ENCODE measurements at places on chromosomes 16 and 17.

DNA sequence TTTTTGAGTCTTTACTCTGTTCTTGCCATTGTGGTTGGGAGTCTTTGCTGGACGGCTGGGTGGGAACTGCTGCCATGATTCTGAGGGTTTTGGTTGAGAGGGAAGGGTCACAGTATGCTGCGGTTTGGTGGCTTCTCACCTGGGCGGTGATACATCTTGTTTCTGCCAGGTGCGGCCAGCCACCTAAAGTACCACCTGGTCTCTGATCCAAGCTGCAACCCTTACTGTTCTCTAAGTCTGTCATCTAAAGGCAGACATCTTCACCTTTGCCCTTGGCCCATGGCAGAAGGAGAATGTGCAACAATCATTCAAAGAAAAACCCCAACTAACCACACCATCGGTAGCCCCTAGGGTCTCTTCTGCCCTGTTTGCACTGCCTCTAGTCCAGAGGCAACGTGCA lies 19.6 kb upstream of the MPO start:
- no peak for DNase-seq

DNA sequence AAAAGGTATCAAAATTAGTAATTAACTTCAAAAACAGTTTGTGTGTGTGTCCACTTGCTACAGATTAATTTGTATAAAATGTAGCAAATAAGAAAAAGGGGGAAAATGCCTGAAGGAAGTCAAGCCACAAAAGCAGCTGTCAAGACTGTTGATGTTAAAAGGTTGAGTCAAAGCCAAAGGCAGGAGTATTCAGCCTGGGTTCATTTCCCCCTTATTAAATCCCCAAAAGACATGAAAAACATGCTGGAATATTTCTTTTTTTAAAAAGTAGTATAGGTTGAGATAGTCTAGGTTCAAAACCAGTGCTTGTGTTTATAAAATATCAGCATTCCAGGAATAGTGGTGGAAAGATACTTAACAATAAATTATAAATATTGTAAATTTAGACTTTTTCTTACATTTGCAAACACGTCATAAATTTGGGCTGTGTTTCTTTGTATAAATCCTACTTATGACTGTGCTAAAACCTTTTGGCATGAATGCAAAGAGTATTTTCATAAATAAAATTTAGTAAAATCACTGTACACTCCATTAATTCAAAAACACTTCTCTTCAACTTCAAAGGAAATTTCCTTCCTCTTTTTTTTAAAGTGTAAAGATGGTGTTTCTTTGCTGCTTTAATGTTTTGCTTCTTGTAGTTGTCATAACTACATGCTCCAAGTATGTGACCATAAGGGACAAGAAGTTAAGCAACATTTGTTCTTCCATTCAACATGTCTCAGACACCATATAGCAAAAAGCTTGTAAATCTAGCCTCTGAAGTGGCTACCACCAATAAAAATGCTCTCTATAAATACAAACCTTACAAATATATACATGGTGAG lies 72.0 kb downstream of the SKAP1 start:
- DNase-seq, result no peak

GRCh38 chr16:67888331-67888730 lies 3.6 kb downstream of the NRN1L start:
- no peak for DNase-seq

- DNase-seq, result no peak
Measured at GRCh38 chr17:586920-587685, 127.5 kb downstream of the VPS53 start.

DNA sequence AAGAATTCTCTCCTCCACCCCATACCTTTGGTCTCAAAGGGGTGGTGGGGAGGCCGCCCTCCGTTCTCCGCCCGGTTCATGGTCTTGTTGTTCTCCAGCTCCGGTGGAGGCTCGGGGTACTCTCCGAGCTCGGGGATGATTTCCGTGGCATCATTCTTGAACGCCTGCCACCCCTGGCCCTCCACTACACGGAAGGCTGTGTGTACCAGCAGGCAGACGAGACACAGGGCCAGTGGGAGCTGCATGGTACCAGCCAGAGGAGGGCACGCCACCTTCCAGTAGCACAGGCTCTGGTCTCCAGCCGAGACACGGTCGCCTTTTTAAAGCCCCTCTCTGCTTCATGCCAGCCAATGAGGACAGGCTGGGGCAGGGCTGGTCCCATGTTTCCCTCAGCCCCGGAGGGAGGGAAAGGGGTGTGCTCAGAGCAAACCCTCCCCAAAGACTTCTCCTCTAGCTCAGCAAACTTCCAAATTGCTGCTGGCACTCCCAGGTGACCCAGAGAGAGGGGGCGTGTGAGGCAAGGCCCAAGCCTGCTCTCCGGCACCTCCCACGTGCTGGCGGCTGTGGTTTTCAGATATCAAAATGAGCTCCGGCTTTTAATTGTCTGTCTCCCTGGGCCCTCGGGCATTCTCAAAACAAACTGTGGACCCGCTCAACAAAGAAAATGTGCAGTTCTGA lies at the start of gene SOST:
Gene SOST (minus strand): TSS at position 295 of the 678 bp plus-strand sequence. CDS start 50 bp downstream, at position 245.
- no peak for DNase-seq

DNA sequence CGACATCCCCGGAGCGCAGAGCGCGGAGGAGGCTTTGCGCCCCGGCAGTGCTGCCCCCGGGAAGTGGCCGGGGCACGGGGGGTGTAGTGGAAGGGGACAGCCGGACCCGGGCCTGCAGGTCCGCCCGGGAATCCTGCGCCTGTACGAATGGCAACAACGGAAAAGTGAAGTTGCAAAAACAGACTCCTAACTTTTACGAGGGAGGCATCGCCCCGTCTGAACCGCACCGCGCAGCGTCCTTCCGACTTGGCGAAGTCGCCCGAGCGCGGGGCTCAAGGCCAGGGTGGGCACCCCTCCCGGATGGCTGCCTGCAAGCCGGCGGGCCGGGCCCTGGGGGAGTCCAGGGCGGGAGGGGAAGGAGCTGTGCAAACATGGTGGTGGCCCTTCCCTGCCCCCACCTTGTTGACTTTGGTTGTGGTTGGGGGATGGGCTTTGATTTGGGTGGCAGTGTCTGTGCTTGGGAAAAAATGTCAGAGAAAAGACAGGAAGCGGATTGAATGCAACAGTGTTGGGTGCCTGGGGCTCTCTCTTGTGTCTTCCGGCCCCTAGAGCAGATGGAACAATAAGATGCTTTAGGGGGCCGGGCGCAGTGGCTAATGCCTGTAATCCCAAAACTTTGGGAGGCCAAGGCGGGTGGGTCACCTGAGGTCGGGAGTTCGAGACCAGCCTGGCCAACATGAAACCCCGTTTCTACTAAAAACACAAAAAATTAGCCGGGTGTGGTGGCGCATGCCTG lies 675 bp downstream of the RNF213 start:
- DNase-seq, result no peak

- no peak for DNase-seq
Measured at GRCh38 chr17:57256708-57257112, 387 bp downstream of the MSI2 start.

- no peak for DNase-seq
Measured at GRCh38 chr16:72188541-72188940, 16.6 kb upstream of the PMFBP1 start.

- DNase-seq, result no peak
Measured at GRCh38 chr16:48450367-48450766, 65.2 kb upstream of the SIAH1 start.

GRCh38 chr16:67530013-67530939 lies 1.6 kb downstream of the RIPOR1 start:
- peak; percentile 91 for DNase-seq

GRCh38 chr16:6977916-6978315 lies 354.7 kb upstream of the RBFOX1 start:
- no peak for DNase-seq

GRCh38 chr17:80773243-80773991 lies 218.2 kb upstream of the CHMP6 start:
- DNase-seq, result no peak

DNA sequence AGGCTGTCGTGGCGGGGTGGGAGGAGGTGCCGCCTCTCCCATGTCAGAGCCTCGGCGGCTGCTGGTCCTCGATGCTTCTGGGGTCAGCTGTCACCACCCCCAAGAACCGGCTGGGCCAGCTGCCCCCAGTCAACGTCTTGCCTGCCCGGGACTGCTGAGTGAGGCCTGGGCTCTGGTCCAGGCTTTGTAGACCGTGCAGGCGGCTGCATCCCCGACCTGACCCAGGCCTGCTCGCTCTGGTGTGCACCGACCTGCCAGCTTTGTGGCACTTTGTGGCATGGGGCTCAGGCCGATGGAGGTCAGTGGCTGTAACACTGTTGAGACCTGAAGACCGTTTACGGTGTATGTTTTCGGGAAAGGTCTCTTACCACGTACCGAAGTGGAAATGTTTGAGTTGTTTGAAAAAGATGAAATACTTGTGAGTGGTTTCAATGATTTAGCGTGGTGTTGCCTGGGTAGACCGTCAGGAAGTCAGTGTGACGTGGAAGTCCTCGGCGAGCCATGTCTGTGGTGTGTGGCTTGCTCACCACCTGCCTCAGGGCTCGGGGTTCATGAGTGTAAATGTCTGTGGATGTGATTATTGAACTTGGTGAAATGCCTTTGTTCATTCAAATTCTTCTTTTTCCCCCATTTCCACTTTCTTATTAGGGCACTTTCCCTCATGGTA lies 53.2 kb upstream of the ZNF750 start:
- DNase-seq, result no peak

DNA sequence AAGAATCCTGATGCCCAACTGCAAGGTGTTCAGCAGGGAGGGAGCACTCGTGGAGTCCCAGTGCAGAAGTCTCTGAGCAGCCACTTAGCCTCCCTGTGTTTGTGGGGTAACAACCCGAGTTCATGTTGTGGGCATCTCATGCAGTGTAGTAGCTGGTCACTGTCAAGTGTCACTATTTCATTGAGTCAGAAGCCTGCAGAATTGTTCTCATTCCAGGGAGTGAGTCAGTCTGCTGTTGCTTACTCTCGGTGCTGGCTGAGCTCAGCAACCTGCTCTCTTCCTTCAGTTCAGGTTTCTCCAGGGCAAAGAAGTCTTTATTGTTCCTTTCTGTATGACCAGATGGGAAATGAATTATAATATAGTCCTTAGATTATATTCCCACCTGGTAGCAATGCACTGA lies 24.1 kb downstream of the HMOX2 start:
- no peak for DNase-seq

DNA sequence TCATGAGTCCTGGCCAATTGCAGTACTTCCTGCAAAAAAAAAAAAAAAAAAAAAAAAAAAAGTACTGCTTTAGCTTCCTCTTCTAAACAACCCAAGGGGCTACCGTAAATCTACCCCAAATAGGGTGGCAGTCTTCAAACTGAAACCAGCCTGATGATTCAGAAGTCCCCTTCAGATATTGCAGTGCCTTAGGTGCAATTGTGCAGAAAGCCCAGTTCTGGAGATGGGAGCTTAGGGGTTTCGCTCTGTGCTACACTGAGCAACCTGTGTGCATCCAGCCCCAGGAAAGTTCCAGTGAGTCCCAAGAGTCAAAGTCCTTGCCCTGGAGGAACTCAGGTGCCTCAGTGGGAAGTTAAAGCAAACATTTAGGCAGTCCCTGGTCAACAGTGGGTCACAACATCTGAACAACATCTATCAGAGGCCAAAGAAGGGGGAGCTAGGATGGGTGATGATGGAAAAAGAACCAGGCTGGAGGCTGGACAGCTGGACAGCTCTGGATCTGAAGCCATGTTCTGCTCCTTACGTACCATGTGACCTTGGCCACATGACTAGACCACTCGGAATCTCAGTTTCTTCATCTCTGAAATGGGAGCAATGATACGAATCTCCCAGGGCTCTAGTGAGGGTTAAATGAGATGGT lies 6.7 kb upstream of the CIITA start:
- no peak for DNase-seq

GRCh38 chr17:12765548-12765947 lies 23.8 kb upstream of the ARHGAP44 start:
- DNase-seq, result no peak

GRCh38 chr16:68640972-68641371 lies 4.1 kb upstream of the CDH3 start:
- DNase-seq, result no peak

- DNase-seq, result no peak
Measured at GRCh38 chr16:11835891-11836649, 15.3 kb downstream of the RSL1D1 start.

GRCh38 chr17:9408868-9409829 lies 166.5 kb downstream of the STX8 start:
- DNase-seq, result no peak

- no peak for DNase-seq
Measured at GRCh38 chr17:7703584-7704479, 1.2 kb upstream of the EFNB3 start.

- no peak for DNase-seq
Measured at GRCh38 chr17:45029758-45030423, 21.5 kb downstream of the DCAKD start.

GRCh38 chr16:72120026-72120425 lies 26.4 kb downstream of the DHX38 start:
- peak; percentile 82 for DNase-seq

GRCh38 chr16:84416407-84417321 lies 48.3 kb downstream of the ATP2C2 start:
- DNase-seq, result no peak

DNA sequence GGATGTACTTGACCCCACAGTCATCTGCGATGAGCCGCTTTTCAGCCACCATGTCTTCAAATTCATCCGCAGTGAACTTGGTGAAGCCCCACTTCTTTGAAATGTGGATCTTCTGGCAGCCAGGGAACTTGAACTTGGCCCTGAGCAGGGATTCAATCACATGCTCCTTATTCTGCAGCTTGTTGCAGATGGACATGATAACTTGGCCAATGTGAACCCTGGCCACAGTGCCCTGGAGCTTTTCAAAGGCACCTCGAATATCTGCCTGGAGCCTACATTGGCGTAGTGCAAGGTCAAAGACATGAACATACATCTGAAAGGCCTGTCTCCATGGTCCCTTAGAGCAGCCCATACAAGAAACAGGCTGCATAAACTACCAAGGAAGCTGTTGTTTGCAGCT lies 1.8 kb upstream of the TENT4B start:
- no peak for DNase-seq

DNA sequence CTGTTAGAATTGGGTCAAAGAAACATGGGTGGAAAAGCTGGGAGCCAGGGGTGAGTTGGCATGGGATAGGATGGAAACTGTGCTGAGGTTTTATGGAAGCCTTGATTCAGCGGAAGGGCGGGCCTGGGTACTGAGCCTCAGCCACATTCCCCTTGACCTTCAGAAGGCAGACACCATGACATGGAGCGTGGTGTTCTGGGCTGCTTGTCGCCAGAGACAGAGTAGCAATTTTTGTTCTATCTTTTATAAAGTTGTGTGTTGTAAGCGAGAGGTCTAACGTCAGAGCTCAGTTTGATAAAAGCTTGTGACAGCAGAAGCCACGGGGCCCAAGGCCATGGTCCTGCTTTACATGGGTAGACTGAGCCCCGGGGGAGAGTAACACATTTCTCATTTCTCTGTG lies 50.2 kb downstream of the SLC47A1 start:
- no peak for DNase-seq

GRCh38 chr16:4391631-4392381 lies 20.2 kb downstream of the VASN start:
- no peak for DNase-seq

Measured in vagina (tissue), 2 donors.